Activated naive CD4-positive, alpha-beta T cell treated with anti-CD3 and anti-CD28 coated beads, Interleukin-2, amount 50 U/mL, for 16 hours (primary cell): ENCODE measurements at places on chromosomes 5 and 9.

- DNase-seq, result no peak
Measured at GRCh38 chr5:141121563-141121962, at the start of gene PCDHB4. TSS of gene PCDHB4 (plus strand) at chr5:141121818. CDS start at chr5:141121999, 181 bp downstream.

- DNase-seq, result no peak
Measured at GRCh38 chr5:32953694-32954093, 242.6 kb downstream of the NPR3 start.

GRCh38 chr5:151493665-151494064 lies 46.3 kb downstream of the SLC36A1 start:
- DNase-seq, result no peak

DNA sequence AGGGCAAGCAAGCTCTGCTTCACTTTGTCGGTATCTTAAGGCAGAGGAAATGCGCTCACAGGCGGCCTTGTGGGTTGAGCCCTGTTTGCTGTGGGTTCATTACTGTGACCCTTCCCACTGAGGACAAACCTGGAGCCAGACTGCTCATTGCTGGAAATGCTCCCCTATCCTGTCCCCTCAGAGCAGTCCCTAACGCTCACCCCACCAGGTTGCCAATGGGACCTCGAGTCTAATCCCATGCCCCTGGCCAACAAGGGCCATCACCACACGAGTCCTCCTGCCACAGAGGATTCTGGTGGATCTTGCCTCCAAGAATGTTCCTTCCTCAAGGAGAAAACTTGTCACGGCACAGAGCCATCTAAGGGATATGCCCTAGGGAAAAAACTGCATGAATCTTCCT lies 14.6 kb downstream of the IPPK start:
- no peak for DNase-seq

- DNase-seq, result no peak
Measured at GRCh38 chr5:6178846-6179532, 199.4 kb downstream of the MED10 start.

GRCh38 chr5:34675857-34676256 lies 19.7 kb downstream of the RAI14 start:
- DNase-seq, result no peak

DNA sequence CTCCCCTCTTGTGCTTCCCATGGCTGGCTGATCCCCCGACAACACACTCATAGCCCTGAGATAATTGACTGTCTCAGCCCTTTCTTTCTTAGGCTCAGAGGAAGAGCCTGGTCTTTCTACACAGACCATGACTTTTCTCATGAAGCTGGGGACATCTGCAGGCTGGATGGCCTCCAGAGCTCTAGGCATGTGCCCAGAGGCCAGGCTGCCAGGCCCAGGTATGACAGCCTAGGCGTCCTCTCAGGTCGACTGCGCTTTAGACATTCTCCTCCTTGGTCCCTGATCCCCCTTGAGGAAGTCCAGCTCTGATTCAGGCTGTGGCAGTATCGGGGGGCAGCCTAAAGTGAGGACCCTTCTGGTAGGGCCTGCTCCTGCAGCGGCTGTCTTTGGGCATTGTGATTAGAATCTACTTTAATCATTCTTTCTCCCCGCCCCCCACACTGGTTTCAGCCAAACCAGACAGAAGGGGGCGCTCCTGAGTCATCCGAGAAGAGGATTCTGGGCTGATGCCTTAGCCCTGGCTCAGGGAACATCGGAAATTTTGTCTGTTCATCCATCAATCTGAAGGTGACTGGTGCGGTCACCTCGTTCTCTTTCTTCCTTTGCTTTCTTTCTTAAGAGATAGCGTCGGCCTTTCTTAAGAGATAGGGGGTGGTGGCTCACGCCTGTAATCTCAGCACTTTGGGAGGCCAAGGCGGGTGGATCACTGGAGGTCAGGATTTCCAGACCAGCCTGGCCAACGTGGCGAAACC lies 66.5 kb upstream of the HSPA9 start:
- DNase-seq, result peak; percentile 75

- DNase-seq, result no peak
Measured at GRCh38 chr9:119810645-119811429, 441.6 kb upstream of the BRINP1 start.

DNA sequence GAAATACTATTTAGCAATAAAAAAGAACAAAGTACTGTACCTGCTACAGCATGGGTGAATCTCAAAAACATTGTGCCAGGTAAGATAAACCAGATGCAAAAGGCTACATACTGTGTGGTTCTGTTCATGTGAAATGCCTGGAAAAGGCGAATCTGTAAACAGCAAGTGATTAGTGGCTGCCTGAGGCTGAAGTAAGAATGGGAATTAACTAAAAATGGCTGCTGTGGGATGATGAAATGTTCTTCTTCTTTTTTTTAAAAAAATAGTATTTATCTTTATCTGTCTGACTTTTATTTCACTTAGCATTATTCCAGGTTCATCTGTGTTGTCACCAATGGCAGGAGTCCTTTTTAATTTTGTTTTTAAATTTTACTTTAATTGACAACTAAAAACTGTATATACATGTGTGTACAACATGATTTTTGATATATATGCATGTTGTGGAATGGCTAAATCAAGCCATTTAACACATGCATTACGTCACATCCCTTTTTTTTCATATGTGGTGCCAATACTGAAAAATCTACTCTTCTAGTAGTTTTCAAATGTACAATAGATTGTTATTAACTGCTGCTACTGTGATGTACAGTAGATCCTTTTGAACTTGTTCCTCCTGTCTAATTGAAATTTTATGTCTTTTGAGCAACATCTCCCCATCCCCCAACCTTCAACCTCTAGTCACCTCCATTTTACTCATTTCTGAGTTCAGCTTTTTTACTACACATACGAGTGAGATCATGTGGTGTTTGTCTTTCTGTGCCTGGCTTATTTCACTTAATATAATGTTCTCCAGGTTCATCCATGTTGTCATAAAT lies 62.9 kb upstream of the TNFAIP8 start:
- no peak for DNase-seq

DNA sequence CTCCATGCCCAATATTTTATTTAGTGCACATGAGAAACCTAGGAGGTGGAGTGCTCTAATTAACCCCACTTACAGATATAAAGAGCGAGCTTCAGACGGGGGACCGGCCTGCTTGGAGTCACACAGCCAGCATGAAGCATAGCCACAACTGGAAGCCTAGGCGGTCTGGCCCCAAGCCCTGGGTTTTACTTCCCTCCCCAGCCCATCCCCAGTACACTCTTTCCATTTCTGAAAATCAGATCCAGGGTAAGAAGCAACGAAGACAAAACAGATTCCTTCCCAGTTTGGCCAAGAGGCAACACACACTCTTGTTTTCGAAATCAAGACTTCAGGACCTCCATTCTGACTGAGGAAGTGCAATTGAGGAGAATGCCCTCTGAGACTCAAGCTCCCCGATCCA lies 27.1 kb downstream of the KCNMB1 start:
- DNase-seq, result no peak

- DNase-seq, result no peak
Measured at GRCh38 chr5:36279054-36279698, 22.5 kb downstream of the RANBP3L start.

GRCh38 chr9:121593066-121593465 lies 58.4 kb upstream of the DAB2IP start:
- no peak for DNase-seq

DNA sequence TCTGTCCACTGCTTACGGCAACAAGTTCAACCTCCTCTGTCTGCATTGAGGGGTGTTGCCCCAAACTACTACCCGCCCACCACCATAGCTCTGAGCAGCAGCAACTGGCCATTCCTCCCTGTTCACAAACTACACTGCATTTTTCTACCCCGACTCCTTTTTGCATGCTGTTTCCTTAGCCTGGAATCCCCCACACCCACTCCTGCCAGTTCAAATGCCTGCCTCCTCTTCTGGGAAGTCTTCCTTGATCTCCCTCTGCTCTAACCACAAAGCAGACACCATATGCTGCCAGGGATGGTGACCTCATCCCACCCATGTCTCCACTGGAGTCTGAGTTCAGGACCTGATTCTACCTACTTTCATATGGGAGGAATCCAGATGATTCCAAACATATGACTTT lies 13.3 kb downstream of the ALDH1B1 start:
- DNase-seq, result no peak

DNA sequence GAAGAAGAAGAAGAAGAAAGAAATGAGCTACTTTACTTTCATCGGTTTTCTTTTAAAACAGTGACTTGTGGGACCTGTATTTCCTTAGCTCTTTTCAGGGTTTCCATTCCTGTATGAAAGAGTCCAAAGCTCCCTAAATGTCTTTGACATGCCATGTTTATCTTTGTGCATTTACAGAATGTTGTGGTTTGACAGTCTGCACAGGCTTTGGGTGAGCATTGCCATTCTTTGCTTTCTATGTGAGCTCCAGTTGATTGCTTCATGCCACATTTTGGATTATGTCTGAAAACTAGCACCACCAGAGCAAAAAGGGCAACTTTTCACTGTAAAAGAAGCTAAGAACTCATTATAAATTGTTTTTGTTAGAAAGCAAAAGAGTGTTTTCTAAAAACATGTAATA lies 733.4 kb downstream of the TLE4 start:
- DNase-seq, result no peak

- no peak for DNase-seq
Measured at GRCh38 chr5:79886925-79887655, 104.0 kb downstream of the MTX3 start.

GRCh38 chr9:137150617-137151457 lies 11.9 kb downstream of the GRIN1 start:
- peak; percentile 37 for DNase-seq

GRCh38 chr9:18255747-18256146 lies 218.2 kb upstream of the ADAMTSL1 start:
- DNase-seq, result no peak

- DNase-seq, result no peak
Measured at GRCh38 chr9:34341659-34342295, 12.4 kb downstream of the NUDT2 start.

DNA sequence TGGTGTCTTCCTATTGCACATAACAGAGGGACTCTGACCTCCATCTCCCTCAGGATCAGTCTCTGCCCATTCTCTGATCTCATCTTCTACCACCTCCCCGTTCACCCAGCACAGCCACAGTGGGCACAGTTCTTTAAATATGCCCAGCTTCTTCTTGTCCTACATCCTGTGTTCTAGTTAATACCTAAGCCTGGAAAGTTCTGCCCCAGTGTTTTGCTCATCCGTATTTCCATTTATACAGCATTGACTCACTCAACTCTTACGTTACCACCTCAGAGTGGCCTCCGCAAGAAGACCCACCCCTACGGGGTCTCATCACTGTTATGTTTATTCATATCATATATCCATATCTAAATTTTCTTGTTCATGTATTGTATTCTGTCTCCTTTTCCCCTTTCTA lies 315.5 kb downstream of the ADGRV1 start:
- DNase-seq, result no peak

- DNase-seq, result peak; percentile 52
Measured at GRCh38 chr9:89523948-89524347, 26.0 kb upstream of the SEMA4D start.

DNA sequence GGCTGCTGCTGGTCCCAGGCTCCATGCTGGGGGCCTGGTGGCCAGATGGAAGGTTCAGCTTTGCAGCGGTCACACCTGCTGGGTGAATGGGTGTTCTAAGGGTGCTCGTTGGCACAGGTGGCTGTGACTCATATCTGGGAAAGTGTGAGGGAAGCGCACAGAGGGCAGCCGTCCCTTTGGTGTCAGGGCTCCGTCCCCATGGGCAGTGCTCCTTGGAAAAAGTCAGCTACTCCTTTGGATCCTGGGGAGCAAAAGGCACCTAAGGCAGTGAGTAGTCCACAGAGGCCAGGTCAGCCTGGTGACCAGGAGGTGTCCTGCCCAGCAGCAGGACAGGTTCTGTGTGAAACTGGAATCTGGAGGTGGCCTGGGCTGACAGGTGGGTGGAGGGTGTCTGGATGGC lies 18.4 kb upstream of the GBGT1 start:
- DNase-seq, result no peak

- DNase-seq, result no peak
Measured at GRCh38 chr9:93097511-93098201, 1.6 kb downstream of the CARD19 start.

DNA sequence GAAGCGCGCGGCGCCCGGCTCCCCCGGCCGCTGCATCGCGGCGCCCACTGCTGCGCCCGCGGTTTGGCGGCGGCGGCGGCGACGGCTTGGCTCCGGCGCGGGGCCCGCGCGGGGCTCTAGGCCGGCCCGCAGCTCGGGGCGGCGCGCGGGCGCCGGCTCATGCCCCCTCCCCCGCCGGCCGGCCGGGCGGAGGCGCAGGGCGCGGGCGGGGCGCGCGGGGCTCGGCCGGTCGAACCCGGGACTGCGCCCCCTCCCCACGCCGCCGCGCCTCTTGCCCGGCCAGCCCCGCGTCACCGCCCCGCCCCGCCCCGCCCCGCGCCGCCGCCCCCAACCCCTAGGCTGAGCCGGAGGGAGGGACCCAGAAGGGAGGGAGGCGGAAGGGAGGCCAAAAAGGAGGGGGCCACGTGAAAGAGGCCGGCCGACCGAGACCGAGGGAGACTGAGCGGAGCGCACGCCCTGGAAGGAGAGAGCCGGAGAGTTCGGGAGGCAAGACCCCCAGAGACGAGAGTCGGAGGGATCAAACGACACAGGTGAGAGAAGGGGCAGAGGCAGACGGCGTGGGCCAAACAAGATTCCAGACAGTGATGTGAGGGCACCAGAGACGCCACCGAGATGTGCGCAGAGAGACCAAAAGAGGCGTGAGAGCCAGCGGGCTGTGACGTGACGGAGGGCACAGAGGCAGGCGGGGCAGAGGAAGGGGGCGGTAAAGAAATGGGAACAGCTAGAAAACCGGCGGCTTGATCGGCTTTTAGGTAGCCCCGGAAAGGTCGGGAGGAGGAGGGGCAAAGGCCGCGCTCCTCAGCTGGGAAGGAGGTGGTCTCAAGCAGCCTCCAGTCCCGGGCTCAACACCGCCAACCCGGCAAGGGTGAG lies at the start of gene BARX1:
TSS of gene BARX1 (minus strand) at position 245 of the 870 bp plus-strand sequence. CDS start at position 36, 209 bp downstream.
- peak; percentile 44 for DNase-seq
